ENCODE measurements at places on chromosomes 3 and 15.

DNA sequence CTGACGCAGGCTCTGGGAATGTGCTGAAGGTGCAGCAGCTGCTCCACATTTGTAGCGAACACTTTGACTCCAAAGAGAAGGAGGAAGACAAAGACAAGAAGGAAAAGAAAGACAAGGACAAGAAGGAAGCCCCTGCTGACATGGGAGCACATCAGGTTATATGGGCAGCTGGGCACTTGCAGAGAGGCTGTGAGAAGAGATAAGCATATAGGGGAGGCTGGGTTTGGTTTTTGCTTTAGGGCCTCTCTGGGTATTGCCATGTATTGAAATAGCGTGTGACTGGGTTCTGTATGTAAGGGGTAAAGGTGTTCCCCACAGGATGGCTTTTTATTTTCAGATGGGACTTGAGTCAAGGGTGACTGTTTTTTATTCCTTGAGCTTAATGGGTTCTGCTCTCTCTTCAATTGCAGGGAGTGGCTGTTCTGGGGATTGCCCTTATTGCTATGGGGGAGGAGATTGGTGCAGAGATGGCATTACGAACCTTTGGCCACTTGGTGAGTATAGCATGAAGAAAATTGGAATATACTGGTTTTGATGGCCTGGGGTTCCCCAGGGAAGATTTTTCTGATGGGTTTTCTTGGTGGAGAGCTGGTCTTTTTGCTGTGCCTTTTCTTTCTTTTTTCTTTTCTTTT is 7.4 kb downstream of the PSMD2 start:
- DNase-seq, result no peak

GRCh38 chr15:56524915-56525314 is 60.0 kb upstream of the MNS1 start:
- DNase-seq, result no peak

DNA sequence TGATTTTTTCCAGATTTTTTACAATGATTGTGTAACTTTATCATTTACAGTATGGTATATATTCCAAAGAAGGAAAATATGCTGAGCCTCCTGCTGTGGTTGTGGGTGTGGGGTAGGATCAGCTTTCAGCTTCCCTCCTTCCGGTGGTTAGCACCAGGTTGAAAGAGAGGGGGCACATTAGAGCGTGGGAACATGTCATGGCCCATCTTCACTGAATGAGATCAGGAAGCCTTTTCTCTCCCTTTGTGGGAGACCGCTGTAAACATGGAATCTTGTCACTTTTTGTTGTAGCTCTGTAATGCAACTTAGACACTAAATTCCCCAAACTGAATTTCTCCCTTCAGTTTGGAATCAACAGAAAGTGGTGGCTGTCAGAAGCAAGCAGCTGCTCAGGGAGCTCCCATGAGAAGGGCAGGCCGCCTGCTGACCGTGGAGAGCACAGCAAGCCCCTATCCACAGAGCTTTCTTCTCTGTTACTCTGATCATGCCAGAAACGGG is 86.7 kb upstream of the LIMD1 start:
- no peak for DNase-seq

GRCh38 chr3:125125821-125126245 is 70.0 kb upstream of the HEG1 start:
- DNase-seq, result no peak

GRCh38 chr15:25774871-25775270 is 88.3 kb downstream of the ATP10A start:
- no peak for DNase-seq

- no peak for DNase-seq
Observed at GRCh38 chr3:154496978-154497377, 67.0 kb upstream of the GPR149 start.

DNA sequence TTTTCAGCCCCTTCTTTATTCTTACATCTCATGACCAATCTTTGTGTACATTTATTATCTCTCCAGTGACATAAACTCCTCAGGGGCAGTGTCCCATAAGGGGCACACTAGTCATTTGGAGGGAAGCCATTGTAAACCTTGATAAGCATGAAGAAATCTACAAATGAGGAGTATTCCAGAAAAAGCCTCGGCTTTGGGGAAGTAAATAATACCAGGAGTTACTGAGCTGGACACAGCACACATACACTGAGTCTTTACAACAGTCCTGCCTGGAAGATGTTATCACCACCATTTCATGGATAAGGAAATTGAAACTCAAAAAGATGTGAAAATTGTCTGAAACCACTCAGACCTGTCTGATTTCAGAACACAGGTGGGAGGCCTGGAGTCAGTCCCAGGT is 15.4 kb upstream of the POLR2M start:
- no peak for DNase-seq

DNA sequence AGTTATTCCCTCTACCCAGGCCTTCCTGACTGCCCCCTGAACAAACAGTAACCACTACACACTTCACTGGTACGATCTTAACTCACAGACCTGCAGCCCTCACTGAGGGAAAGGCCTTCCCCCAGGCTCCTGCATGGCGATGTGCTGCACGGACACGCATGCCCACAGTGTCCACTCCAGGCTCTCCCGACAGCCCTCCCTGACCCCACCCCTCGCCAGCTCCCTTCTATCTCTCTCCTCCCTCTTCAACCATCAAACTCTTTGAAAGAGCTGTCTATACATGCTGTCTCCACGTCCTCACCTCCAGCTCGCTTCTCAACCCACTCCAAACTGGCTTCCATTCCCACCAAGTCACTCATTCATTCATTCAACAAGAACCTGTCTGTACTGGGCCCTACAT is 3.9 kb downstream of the SCN5A start:
- DNase-seq, result no peak

- no peak for DNase-seq
Observed at GRCh38 chr3:100402891-100403290, 1.6 kb downstream of the LNP1 start.

GRCh38 chr3:57397175-57398026 is 104.9 kb upstream of the ASB14 start:
- DNase-seq, result peak; percentile 32

- peak; percentile 1 for DNase-seq
Observed at GRCh38 chr3:30476368-30477084, 129.9 kb upstream of the TGFBR2 start.

GRCh38 chr15:75049392-75049791 is 26.0 kb downstream of the PPCDC start:
- no peak for DNase-seq

DNA sequence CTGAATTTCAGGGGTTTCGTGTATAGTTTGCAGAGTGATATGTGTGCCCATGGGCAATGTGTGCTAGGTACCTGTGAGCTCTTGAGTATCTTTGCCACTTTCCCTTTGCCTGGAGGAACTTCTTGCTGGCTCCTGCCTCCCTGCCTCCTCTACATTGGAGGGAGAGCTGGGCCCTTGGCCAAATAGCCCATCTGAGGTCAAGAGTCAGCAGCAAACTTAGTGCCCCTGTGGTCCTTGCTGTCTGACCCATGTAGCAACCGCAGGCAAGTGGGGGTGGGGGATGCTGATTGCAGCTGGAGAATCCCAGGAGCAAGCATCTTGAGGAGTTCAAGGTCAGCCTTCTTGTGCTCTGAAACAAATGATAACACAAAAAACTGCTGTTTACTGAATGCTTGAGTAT is 5.4 kb upstream of the TBC1D21 start:
- no peak for DNase-seq

- no peak for DNase-seq
Observed at GRCh38 chr15:88894819-88895767, at the start of gene HAPLN3. Gene HAPLN3, minus strand, starts transcription at chr15:88895544. Its CDS starts 8,246 bp downstream, at chr15:88887298.

DNA sequence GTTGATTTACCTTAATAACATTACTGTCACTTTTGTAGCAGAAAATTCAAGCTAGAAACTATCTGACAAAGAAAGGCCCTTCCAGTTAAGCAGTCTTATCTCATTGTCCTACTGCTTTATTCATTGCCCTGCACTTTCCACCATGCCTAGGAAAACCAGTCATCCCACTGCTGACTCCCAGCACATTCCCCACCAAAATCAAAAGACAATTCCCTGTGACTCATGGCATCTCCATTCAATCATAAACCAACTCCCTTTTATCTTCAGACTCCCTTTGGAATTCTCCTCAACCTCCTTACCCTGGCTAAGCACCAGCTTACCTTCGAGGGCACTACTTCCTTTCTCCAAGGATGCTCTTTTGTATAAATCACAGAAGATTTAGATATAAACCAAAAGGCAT is 184.3 kb downstream of the PLCH1 start:
- DNase-seq, result no peak

- no peak for DNase-seq
Observed at GRCh38 chr3:45816544-45816943, 20.2 kb upstream of the SLC6A20 start.

DNA sequence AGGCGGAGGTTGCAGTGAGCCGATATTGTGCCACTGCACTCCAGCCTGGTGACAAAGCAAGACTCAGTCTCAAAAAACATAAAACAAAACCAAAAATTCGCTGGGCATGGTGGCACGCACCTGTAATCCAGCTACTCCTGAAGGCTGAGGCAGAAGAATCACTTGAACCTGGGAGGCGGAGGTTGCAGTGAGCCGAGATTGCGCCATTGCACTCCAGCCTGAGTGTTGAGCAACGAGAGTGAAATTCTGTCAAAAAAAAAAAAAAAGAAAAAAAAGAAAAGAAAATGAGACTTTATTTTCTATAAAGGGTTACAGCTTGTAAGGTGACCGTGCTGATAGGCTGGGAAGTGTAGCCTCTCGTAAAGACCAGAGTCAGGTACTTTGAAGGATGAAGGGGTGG is 6.0 kb upstream of the HACD3 start:
- no peak for DNase-seq

DNA sequence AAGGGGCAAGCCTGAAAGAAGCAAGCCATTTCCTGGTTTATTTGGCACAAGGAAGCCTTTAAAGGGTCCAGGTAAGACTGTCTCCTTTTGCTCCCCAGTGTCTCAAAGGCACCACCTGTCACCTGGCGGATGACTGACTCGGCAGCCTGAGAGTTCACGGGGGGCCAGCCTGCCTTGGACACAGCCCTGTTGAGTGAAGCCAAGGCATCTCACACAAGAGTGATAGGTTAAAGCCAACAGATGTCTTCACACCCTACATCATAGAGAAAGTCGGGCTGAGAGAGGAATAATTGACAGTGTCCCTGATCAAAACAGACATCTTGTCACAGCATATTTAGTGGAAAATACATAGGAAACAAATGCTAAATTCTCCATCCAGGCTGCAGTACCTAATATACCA is 28.2 kb upstream of the LIPC start:
- no peak for DNase-seq

DNA sequence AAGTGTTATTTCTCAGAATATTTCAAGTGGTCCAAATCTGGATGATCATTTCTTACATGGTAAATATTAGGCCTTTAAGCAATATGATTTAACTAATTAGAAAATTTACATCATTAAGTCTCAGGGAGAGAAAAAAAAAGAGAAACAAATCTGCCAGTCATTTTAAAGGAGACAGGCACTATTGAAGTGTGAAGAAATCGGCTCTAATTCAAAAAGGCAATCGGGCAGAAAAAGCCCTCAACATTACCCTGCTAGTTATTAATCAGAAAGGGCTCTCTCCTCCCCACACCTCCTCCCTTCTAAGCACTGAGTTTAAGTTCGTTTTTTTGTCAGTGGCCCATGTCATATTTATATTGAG is 215.9 kb downstream of the MEIS2 start:
- DNase-seq, result no peak

DNA sequence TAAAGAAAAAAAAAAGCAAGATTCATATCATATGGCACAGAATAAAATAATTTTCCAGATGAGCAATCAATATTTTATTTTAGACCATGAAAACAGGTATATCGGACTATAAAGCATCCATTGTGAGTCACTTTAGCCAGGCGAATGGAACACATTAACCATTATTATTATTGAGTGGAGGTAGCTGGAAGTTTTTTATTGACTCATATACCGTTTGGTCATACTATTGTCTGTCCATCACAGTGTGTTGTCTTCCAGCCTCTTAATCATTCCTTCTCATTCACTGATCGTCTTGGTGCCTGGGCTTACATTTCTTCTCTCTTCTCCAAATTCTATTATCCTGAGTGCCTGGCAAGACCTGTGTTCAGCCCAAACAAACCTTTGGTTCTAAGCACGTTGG is 634.8 kb downstream of the MECOM start:
- DNase-seq, result no peak

DNA sequence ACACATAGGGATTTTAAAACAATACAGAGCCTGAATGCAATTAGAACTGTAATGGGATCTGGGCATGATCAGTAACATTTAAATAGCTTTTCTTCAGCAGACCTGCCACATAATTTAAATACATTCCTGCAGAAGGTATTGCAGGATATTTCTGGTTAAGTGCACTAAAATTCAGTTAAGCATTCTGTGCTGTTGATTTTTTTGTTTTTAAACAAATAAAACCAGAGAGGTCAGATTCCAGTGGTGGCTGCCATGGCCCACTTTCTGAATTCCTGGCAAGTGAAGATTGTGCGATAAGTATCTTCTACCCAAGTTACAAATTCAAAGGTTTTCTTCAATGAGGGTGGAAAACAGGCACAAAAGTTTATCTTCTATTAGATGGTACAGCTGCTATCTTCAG is 98.7 kb downstream of the RAP2B start:
- DNase-seq, result no peak

DNA sequence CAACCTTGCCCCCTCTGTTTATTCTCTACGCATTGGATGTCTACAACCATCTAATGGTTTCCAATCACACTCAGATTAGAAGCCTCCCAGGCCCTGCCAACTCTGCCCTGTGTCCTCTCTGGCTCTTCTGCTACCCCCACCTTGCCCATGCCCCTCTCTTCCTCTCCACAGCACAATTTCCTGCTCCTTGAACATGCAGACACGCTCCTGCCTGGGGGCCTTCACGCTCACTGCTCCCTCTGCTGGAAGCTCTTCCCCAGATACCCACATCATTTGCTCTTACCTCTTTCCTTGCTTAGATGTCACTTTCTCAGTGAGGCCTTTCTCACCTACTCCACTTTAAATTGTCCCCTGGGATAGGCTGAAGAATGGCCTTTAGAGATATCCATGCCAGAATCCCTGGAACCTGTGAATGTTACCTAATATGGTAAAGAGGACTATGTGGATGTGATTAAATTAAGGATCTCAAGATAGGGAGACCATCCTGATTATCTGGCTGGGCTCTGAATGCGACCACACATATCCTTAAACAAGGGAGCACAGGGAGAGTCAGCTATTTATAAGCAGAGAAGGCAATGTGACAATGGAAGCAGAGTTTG is 9.9 kb downstream of the KY start:
- DNase-seq, result no peak

DNA sequence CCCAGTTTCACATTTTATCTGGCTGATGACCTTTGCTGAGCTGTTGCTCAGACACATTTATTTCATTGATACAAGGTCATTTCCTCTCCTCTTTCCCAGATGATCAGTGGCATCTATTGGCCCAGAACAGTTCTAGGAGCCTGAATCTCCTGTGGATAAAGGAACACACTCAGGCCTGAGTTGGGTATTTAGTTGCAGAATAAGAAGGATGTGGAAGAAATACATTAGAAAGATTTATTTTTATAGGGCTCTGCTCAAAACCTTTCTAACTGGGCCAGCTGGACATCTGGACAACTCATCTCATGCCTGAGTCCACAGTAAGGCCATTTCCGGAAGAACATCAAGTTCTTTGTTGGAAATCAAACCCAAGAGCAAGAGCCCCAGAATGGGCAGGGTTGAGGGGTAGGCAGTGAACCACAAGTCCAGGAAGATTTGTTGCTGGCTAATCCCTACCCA is 19.7 kb upstream of the MFGE8 start:
- no peak for DNase-seq

- DNase-seq, result no peak
Observed at GRCh38 chr3:36210840-36211651, 169.3 kb upstream of the STAC start.

GRCh38 chr3:56118968-56119367 is 349.3 kb downstream of the ERC2 start:
- no peak for DNase-seq

GRCh38 chr3:46667061-46667621 is 26.3 kb downstream of the ALS2CL start:
- no peak for DNase-seq
